Stimulated activated CD8-positive, alpha-beta memory T cell treated with anti-CD3 and anti-CD28 coated beads, Interleukin-15, amount 100 ng/mL, for 24 hours (primary cell): ENCODE measurements at places on chromosomes 3 and 15.
A peak's percentile ranks its signal among the peaks of the same experiment; 100 is the strongest.

DNA sequence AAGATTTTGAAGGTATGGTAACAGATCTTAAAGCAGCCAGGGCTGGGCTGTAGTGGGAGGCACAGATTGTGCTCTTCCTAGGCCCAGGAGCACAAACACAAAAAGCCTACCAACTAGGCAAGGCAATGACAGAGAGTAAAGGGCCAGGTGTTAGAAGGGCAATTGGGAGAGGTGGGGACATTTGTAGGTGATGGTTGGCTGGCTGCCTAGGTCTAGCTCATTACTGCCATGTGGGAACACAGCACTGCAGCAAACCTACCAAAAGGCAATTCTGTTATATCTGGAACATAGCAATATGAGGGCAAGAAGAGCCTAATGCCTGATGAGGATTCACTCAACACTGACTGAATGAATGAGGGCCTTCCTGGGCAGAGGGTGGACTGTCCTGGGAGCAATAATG is 30.4 kb downstream of the ARHGEF3 start:
- DNase-seq: no peak

GRCh38 chr3:39150803-39151631 is 2.4 kb downstream of the CSRNP1 start:
- no peak for DNase-seq

- peak; percentile 26 for DNase-seq
These were observed 1.2 kb upstream of the UBP1 start for GRCh38 chr3:33441225-33441976.

DNA sequence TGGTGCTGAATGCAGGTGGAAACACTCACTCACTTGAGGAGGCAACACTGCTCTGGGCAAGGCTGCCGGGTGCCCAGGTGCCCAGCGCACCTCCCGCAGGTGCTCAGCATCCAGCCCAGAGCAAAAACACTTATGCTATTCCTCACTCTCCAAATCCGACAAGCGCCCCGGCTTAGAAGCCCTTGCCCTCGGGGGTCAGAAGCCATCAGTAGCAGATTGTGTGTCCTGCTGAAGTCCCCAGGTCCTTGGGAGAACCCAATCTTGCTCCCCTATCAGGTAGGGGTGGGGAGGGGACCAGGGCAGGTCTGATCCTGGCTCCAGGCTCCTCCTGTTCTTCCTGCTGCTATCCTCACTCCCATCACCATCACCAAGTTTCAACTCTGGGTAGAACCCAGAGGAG is 46.7 kb downstream of the TLE3 start:
- no peak for DNase-seq

GRCh38 chr15:85125056-85125661 is 143.5 kb downstream of the PDE8A start:
- no peak for DNase-seq

DNA sequence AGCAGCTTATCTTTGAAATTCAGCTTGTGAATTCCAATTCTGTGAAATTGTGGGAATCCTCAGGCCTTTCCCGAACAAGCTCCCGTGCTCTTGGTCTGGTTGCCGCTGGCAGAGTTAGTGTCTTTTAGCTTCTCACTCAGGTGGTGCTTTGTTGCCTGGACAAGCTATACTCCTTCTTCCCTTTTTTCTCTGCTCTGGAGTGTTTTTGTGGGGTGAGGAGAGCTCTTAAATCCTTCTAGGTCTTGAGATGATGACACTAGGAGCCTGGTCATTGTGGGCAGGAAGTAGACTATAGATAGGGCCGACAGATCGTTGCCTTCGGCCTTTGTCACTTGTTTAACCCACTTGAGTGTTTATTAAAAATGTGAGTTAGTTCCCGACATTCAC is 93.8 kb downstream of the SLCO3A1 start:
- DNase-seq: no peak

- DNase-seq: no peak
These were observed 4.4 kb upstream of the CD200R1 start for GRCh38 chr3:112979244-112979832.

DNA sequence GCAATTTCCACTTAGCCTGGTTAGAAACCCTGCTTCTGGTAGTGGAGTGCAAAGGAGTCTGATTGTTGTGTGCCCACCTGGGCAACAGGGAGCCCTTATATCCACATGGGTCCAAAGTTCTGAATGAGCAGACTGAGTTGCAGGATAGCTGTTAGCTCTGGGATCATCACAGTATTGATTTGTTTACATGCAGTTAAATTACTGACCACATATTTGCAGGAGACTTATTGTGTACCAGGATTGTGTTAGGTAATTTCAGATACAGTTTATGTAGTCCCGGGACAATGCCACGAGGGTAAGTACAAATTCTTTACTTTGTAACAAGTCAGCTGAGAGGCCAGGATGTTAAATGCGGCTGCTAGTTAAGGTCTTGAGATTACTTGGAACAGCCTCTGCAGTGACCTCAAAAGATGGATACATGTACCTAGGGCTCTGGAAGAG is 18.8 kb downstream of the ARHGEF26 start:
- no peak for DNase-seq

DNA sequence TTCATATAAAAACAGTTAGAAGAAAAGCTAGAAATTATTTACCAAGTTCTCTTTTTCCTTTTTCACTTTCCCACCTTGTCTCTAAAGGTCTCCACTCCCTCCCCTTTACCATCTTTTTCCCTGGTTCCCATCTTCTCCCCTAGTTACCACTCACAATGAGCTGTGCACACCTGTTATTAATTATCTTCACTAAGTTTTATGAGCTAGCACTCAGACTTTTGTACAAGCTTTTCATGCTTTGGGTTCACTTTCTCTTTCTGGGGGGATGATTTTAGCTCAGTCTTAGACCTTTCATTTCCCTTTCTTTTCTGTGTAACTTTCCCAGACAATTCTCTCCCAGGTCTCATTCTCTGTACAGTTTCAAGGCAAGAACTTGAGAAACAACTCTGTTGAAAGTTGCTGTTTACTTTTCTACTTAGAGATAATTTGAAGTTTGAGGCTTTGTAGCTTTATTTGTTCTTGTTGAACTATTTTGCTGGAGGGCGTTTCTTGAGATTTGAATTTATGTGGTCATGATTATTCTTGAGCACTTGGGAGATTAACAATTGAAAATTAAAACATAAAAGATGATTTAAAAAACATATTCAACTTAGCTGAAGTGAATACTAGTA is 24.0 kb upstream of the AADAC start:
- no peak for DNase-seq

DNA sequence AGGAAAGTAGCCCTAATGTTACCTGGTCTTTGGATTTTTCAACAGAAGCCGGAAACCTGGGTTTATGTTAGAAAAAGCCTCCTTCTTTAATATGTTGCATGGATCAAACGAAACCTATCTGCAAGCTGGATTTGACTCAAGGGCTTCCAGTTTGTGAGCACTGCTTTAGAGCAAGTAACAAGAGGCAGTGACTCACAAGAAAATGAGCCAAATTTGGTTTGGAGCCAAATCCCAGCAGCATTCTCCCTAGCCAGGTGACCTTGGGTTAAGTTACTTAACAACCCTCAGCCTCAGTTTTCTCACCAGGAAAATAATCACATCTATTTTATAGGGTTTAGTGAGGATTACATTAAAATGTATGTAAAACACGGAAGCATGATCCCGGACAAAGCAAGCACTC is 215.2 kb upstream of the PRICKLE2 start:
- DNase-seq: no peak

- no peak for DNase-seq
These were observed 60.8 kb downstream of the RYK start for GRCh38 chr3:134189849-134190248.

- no peak for DNase-seq
These were observed 76.9 kb downstream of the TRIM69 start for GRCh38 chr15:44813231-44813630.

- no peak for DNase-seq
These were observed 217.4 kb upstream of the WNT5A start for GRCh38 chr3:55704521-55704920.

DNA sequence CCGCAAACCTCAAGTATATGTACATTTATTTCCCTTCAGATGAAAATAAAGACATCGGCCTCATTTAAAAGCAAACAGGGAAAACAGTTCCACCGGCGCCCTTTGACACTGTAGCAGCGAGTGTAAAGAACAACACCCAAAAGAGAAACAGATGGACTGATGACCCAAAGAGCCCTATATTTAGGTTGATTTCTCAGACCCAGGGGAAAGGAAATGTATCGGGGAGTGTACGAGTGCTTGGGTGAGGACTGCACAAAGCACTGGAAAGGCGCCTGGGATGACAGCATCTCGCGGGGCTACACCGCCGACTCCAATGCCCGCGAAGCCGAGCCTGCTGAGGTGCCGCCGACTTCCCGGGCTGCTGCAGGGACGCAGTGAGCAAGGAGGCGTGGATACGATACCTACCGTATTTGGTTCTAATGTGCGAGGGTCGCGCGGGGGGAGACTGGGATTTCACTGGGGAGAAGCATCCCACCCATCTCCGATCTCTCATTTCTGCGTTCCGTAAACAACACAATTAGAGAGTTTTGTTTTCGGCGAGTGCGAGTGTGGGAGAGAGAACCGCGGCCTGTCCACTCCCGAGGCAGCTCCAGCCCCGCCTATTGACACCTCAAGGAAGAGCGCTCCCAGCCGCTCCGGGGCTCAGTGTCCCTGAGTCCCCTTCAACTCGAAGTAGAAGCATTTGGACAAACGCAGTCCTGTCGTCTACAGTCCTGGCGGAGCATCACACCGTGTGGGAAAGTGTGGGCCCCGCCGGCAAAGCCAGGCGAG is 2.0 kb downstream of the MECOM start:
- DNase-seq: no peak

GRCh38 chr3:52649461-52650210 is 36.1 kb downstream of the PBRM1 start:
- no peak for DNase-seq

DNA sequence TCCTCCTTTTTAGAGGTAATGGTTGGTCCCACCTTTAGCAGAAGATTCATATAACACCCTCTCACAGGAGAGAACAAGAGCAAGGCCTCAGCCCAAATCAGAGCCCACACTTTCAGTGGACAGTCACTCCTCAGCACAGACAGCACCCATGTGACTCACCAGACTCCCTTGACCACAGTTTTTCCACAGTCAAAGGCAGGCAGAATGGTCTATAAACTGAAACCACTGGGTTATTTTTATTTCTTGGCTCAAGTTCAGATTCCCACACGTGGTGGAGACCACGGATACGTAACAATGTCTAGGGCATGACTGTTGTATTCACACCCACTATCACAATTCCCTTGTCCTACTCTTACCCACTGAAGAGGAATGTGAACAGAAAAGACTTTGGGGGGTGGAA is 237.8 kb upstream of the UBE2E1 start:
- DNase-seq: no peak

DNA sequence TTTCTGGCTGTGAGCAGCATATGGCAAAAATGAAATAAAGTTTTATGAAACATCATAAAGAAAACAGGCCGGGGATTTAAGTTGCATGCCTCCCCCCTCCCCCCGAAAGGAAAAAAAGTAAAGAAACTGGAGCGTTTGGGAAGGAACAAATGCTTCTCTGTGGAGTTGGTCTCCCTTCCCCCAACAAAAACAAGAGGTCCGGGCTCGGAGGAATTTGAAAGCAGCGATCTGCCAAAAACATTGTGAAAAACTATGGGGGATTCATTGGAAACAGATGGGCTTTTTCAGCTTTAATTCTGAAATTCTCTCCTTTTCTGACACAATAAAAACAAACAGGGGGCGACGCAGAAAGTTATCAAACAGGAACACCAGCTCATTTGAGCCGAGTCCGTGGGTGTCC is 17.0 kb downstream of the RGMA start:
- no peak for DNase-seq

DNA sequence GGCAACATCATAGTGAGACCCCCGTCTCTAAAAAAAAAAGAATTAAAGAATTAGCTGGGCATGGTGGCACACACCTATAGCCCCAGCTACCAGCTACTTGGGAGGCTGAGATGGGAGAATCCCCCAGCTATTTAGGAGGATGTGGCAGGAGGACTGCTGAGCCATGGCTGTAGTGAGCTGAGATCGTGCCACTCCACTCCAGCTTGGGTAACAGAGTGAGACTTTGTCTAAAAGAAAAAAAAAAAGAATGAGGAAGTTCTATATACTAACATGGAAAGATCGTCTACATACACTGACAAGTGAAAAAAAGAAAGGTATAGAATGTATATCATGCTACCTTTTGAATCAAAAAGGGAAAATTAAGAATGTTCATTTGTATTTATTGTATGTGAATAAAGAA is 83.9 kb upstream of the CDAN1 start:
- no peak for DNase-seq

DNA sequence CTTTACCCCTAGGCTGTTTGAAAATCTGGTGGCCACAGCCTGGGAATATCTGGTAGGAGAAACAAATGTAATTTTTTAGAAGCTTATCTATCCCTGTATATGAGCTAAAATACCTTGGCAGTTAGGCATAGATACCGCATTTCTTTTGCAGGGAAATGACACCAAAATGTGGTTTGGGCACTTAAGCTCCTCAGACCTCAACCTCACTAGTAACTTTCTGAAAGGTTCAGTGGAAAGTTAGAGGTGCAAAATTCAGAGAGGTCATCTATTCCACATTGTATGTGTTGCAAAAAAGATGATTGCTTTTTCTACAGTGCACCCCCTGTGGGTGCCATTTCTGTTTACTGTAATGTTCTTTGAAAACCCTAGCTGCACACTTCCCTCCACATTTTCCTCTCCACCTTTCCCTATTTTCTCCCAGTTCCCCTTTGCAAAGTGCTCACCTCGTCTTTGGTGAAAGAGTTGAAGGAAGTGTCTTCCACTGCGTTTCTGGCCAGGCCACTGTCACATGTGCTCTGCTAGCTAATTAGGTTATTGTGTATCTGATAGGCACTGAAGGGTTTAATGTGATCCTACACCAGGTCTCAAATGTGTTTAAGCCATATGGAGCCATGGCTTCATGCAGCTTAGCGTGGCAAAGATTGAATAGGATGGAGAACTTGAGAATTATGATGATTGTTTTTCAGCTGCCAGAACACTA is 1.3 kb downstream of the SACM1L start:
- DNase-seq: no peak

DNA sequence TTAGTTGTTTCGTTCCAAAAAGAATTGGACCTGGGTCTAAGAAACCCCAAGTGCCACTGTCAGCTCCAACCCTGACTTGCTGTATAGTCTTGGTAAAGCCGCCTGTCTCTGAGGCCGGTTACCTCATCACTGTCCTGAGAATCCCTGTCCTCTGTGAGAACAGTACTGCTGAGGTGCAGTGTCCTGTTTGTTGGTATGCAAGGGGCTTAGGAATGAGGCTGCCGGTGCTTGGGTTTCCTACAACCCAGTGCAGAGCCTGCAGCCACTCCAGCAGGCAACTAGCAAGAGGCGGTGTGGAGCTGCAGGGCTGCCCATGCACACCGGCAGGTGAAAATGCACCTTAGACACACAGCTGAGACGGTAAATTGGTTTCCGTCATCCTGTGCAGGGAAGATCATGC is 52.0 kb upstream of the ATG7 start:
- no peak for DNase-seq
